ENCODE measurements at places on chromosomes 4 and X. TPM values are rescaled to one million over a fixed set of nuclear protein-coding genes. Genes with fewer than 3 reads are reported as not detected.

AMBN gene
- total RNA-seq, result not detected

NWD2 gene
- total RNA-seq, result not detected

PRR32 gene
- not detected for total RNA-seq

EXOC1L gene
- not detected for total RNA-seq

HTN1 gene
- not detected for total RNA-seq

EVC2 gene
- total RNA-seq, result 2.3 TPM

DMRTC1 gene
- total RNA-seq, result not detected

GNRHR gene
- total RNA-seq, result not detected

NAP1L2 gene
- total RNA-seq, result 0.88 TPM

UGT2B15 gene
- 0.09 TPM for total RNA-seq

CCSER1 gene
- not detected for total RNA-seq

XAGE1B gene
- 220 TPM for total RNA-seq

USP17L29 gene
- not detected for total RNA-seq

RTL5 gene
- 2.1 TPM for total RNA-seq

RASL11B gene
- total RNA-seq, result not detected

S100G gene
- not detected for total RNA-seq

PFKFB1 gene
- total RNA-seq, result not detected

HERC5 gene
- total RNA-seq, result 3.6 TPM

CXorf49 gene
- not detected for total RNA-seq

STPG2 gene
- total RNA-seq, result not detected

PITX2 gene
- 1.5 TPM for total RNA-seq

SLC39A8 gene
- total RNA-seq, result 10.6 TPM

POU4F2 gene
- not detected for total RNA-seq

GPR173 gene
- total RNA-seq, result not detected

TEC gene
- total RNA-seq, result 2.3 TPM

CABS1 gene
- not detected for total RNA-seq

TIMM8A gene
- total RNA-seq, result 32.5 TPM

MED12 gene
- total RNA-seq, result 13.0 TPM

XAGE3 gene
- not detected for total RNA-seq

MAGEA4 gene
- not detected for total RNA-seq

LRP2BP gene
- 0.14 TPM for total RNA-seq

EREG gene
- total RNA-seq, result 28.3 TPM

PRDM5 gene
- total RNA-seq, result 5.3 TPM

ZFP92 gene
- 0.50 TPM for total RNA-seq

SATL1 gene
- not detected for total RNA-seq

ZDHHC15 gene
- not detected for total RNA-seq
